H7 (cell line): ENCODE measurements at places on chromosomes 4 and X.

- DNase-seq, result no peak
Observed at GRCh38 chr4:129113434-129113833, 17.5 kb downstream of the C4orf33 start.

GRCh38 chrX:9724711-9725110 lies 40.9 kb downstream of the GPR143 start:
- no peak for DNase-seq

DNA sequence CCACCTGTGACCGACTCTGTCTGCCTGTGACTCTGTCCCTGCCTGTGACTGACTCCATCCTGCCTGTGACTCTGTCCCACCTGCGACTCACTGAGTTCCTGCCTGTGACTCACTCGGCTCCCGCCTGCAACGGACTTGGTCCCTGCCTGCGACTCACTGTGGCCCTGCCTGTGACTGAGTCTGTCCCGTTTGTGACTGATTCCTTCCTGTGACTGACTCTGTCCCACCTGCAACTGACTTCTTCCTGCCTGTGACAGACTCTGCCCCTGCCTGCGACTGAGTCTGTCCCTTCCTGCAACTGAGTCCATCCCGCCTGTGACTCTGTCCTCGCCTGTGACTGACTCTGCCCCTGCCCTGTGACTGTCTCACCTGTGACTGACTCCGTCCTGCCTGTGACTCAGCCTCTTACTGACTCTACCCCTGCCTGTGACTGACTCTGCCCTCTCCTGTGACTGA lies 9.6 kb upstream of the UVSSA start:
- DNase-seq, result no peak

GRCh38 chr4:169404960-169405359 lies 134.2 kb upstream of the SH3RF1 start:
- peak; percentile 10 for DNase-seq

- peak; percentile 25 for DNase-seq
Observed at GRCh38 chrX:112760697-112761096, 79.9 kb downstream of the AMOT start.

- no peak for DNase-seq
Observed at GRCh38 chrX:96861218-96861617, 22.5 kb upstream of the RPA4 start.
